CD4-positive, alpha-beta T cell treated with Interferon gamma for 1 hour (primary cell): ENCODE measurements at places on chromosomes 5 and 9.

DNA sequence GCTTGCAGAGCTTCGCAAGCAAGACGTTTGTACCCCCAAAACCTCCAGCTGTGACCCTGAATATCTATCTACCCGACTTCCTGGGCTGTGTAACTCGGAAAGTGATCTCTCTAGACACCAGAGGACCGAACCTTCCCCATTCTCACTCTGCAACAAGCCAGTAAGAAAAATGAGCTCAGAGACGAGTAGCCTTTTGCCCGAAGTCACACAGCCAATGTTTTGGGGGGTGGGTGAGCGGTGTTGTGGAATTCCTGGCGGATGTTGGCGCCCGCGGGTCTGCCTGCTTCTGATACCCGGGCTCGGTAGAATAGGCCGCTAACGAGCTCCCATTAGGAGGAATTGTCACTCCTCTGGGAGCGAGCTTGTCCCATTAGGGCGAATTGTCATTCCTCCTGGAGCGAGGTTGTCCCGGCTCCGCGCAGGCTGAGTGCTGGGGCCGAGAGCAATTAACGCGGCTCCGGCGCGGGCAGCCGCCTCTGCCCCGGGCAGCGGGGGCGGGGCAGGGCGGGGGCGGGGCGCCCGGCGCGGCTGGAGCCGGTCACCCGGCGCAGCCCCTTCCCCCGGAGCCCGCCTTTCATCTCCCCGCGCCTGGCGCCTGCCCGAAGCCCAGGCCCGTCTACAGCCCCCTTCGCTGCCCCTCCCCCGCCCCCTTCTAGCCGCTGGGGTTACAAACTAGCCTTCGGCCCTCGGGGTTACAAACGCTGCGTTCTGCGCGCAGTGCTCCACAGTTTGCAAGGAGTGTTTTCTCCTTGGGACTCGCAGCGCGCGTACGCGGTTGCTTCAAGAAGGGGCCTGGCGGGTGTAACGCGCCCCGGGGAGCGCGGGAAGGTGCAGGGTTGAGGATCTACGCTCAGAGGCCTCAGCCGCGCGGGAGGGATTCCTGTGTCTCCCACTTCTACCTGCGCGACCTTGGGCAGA, 3.5 kb upstream of the MSX2 start:
- no peak for DNase-seq

DNA sequence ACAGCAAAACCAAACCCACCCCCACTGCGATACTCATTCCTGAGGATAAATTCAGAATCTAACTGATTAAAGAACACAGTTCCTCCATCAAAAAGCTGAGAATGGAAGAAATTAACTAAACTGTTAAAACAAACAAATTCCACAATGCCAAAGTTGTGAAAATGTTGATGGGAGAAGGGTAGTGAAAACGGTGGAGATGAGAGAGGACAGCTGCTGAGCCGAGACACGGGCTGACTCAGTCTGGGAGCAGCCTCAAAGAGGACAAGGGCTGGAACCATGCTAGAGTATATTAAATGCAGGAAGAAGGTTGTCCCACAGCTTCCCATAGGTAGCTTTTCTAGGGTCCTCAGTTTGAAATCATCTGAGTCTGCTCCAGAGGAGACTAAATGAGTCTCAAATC, 14.3 kb downstream of the ADAMTS12 start:
- no peak for DNase-seq

DNA sequence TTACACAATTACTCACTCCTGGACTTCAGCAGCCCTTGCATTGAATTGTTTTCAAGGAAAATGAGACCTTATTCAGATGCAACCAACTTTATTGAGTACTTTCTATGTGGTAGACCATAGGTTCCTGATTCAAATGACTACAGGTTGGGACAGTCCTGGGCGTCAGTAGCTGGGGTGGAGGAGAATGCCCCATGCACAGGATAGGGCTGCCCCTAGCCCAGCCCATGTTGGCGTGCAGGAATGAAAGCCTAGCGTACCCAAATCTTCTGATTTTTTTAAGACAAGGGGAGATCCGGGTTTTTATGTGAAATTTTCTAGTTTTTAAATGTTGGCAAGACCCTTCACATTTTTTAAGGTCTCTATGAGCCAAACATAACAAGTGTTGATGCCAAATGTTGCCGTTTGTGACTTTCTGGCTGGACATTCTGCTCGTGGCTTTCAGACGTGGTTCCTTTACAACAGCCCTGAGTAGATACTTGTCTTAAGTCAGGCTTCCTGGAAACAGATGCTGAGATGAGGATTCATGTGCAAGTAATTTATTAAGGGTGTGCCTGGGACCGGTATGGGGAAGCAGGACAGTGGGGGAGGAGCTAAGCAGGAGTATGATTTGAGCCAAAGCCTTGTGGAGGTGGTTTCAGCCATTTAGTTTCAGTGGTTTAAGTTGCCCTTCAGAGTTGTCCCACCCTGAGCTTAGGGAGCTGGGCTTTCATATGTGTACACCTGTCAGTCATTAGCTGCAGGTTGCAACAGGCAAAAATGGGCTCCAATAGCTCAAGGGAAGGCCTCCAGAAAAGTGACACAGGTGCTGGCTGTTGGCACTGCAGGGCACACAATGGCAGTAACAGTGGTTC, 154.1 kb downstream of the NTRK2 start:
- no peak for DNase-seq

GRCh38 chr5:4980201-4980600, 159.9 kb upstream of the ADAMTS16 start:
- no peak for DNase-seq

DNA sequence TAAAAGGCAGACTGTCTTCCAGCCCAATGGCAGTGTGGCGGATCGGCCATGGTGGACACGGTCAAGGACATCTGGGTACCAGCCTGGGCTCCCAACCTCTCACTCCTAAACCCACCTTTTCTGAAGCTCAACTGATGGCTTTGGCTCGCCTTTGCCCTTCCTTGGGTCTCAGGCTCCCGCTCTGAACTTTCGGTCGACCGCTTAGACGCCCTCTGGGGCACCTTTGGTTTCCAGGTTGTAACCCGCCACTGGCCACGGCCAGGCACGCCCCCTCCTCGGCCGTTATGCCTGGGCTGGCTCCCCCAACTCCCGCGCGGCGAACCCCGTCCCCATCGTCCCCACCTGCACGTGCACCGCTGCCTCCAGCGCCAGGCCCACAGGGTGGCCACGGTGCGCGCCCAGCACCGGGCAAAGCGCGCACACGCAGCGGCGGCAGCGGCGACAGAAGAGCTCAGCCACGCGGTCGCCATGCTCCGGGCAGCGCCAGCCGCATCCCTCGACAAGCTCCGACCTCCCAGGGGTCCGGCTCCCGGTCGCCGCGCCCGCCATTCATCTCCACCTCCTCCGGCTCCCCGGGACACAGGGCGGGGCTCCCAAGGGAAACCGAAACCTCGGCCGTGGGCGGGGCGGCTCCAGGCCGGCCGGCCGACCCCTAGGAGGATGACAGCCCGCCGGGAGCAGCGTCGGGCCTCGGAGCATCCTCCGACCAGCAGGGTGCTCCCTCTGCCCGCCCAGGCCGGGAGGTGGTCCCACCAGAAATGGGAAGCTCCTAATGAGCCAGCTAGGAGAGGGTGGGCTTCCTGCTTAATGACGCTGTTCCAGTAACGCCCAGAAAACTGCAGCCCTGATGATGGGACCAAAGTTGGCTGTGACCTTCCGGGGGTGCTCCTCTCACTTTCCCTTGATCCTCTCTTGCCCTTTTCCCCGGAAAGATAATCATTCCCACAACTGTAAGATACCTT, at the start of gene TRIM14:
Gene TRIM14 (minus strand): TSS at position 583 of the 962 bp plus-strand sequence. CDS start 34 bp downstream, at position 549.
- DNase-seq: peak; percentile 37

DNA sequence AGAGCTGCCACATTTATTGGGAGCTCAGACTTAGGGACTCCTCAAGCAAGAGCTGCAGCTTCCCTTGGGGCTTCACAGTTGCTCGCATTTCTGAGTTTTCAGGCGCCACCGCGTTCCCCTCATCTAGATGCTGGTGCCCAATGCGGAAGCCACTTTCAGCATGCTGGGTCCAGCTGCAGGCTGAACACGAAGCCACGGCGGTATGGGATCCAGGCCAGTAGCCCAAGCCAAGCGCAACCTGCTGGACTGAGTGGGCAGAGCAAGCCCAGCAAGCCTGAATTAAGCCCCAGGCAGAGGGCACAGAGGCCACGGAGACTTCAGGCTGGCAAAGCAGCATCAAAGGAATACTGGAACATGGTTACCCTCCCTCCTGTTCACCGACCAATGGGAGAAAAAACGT, 391.5 kb downstream of the HTR1A start:
- no peak for DNase-seq

DNA sequence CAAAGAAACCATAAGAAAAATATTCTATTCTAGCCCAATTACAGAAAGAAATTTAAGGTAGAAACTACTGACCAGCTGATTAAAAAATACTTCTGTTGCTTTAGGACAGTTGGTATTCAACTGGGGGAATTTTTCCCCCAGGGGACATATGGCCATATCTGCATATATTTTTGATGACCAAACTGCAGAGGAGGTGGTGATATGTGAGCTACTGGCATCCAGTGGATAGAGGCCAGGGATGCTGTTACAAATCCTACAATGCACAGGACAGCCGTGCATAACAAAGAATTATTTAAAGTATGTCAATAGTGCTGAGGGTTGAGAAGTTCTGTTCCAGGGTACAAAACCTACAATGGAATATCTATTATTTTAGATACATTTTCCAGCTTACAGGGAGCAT, 24.0 kb downstream of the ZFR start:
- no peak for DNase-seq

GRCh38 chr5:17343675-17344074, 126.2 kb downstream of the BASP1 start:
- DNase-seq: no peak

GRCh38 chr5:29351170-29351569, 1842.3 kb upstream of the CDH6 start:
- no peak for DNase-seq

GRCh38 chr5:154101184-154101583, 62.4 kb downstream of the MFAP3 start:
- DNase-seq: no peak

- no peak for DNase-seq
These were observed 205.6 kb downstream of the PSAT1 start for GRCh38 chr9:78502566-78502965.

- DNase-seq: no peak
These were observed 126.9 kb upstream of the ANKH start for GRCh38 chr5:14998491-14998890.

GRCh38 chr5:95027775-95028174, 257.1 kb downstream of the MCTP1 start:
- no peak for DNase-seq

DNA sequence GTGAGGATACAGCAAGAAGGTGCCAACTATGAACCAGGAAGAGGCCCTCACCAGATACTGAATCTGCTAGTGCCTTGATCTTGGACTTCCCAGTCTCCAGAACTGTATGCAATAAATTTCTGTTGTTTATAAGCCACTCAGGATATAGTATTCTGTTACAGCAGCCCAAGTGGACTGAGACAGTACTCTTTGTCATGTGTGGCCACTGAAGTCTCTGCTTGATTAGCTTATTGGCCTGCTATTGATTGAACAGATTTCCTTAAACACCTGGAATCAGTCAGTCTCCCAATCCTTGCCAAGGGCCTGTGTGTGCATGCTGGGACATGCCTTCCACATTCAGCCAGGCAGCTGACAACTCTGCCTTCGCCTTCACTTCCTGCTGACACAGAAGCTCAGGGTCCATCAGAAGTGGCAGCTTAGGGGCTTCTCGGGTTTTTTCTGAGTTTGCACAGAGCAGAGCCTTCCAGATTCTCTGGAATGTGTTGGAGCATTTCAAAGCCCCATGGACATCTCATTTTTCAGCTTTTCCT, 13.7 kb upstream of the ROR2 start:
- no peak for DNase-seq

DNA sequence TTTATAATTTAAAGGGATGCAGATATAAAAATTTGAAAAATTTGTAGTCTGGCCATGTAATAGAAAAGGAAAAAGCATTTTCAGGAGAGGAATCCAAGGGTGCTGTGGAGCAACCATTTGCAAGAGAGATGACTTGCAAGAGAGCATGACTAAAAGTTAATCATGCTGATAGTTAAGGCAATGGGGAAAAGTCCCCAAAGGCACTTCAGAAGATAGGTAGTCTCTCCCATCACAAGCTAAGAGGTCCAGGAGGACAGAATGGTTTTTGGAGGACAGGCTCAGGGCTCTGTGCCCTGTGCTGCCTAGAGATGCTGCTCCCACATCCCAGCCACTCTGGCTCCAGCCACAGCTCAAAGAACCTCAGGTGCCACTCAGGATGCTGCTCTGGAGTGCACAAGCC, 38.8 kb downstream of the DNAJB5 start:
- no peak for DNase-seq

DNA sequence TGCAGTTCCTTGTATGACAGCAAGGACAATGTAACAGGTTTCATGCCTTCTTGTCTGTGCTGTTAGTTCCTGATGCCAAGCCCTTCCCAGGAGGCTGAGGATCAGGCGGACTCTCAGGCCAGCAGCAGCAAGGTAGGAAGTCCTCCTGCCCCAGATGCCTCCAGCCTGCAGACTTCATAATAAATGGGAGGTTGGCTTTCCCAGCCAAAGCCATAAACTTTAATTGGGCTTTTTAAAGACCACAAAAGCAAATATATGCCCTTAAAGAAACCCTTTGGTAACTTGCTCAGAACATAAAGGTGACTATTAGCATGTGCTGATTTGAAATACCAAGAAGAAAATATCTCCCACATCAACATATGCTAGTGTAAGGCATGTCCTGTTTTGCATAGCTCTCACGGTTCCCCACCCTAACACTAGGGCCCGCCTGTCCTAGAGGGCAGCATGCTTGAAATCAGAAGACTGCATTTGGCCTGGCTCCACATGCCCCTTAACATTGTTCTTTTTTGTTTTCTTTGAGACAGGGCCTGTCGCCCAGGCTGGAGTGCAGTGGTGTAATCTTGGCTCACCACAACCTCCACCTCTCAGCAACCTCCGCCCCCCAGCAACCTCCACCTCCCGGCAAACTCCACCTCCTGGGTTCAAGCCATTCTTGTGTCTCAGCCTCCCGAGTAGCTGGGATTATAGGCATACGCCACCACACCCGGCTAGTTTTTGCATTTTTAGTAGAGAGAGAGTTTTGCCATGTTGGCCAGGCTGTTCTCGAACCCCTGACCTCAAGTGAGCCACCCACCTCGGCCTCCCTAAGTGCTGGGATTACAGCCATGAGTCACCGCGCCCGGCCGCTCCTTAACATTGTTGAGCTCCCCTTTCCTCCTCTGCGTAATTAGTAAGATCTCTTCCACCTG, 44.6 kb upstream of the FCN1 start:
- DNase-seq: no peak

DNA sequence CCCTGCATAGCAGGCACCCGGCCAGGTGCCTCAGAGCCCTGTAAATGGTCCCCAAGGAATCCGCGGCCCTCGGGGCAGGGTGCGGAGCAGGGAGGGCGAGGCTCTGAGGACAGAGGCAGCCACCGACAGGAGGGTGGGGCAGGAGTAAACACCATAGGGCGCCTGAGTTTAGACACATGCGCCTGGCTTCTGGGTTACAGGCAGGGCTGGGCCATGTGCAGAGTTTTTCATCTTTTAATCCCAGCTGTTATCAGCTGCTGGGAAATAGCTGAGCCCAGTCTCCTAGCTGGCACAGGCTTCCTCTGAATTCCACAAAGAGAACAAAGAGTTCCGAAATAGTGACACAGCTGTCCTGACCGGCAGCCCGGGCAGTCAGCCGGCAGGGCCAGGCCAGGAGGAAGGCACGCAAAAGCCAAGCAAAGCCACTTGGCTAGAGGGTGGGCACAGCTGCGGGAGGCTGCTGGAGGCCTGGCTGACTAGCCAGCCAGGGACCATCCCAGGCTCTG, 98.9 kb upstream of the PHYKPL start:
- no peak for DNase-seq
